ENCODE measurements at places on chromosomes 12 and 14. TPM values are rescaled to one million over a fixed set of nuclear protein-coding genes. Genes with fewer than 3 reads are reported as not detected.
A peak's percentile ranks its signal among the peaks of the same experiment; 100 is the strongest.

DNA sequence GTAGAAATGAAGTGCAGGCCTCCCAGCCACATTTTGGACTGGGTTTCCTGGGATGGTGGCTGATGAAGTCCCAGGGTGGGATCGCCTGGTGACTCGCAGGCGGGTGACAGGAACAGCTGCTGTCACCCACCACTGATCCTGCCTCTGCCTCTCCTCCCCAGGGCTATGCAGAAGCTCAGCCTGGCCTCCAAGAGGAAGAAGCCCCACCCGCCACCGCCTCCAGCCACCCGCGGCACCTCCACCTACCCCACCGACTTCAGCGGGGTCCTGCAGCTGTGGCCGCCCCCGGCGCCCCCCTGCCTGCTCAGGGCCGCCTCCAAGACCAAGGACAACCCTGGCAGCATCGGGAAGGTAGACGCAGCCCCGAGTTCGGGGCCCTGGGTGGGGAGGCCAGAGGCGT is 28.3 kb downstream of the KIF26A start:
- peaks cover 20% of the 10 kb centered on the region for H3K4me1 ChIP-seq
- no peak overlapping the region for H3K4me3 ChIP-seq
- DNase-seq = no peak
- peaks cover 15% of the 10 kb centered on the region for H3K27me3 ChIP-seq
- no peak overlapping the region for H3K27ac ChIP-seq
- no peaks in the 10 kb centered on the region for H3K36me3 ChIP-seq

- H3K36me3 ChIP-seq = no peaks in the 10 kb centered on the region
- DNase-seq = no peak
- H3K4me1 ChIP-seq = peaks cover 8% of the 10 kb centered on the region
- H3K4me3 ChIP-seq = no peak overlapping the region
- no peak overlapping the region for H3K27ac ChIP-seq
- H3K27me3 ChIP-seq = peaks cover 7% of the 10 kb centered on the region
Measured at GRCh38 chr12:29780084-29780483, 3.7 kb downstream of the TMTC1 start.

GRCh38 chr14:21041676-21042433 is at the start of gene RNASE7:
Gene RNASE7, plus strand, starts transcription at chr14:21042362. Its CDS starts 631 bp downstream, at chr14:21042993.
- H3K27ac ChIP-seq = no peak within 1 kb of the TSS
- H3K4me1 ChIP-seq = peaks cover 41% of the 10 kb centered on the region
- H3K27me3 ChIP-seq = no peaks in the 10 kb centered on the region
- H3K4me3 ChIP-seq = no peak within 1 kb of the TSS
- no peak for DNase-seq

DNA sequence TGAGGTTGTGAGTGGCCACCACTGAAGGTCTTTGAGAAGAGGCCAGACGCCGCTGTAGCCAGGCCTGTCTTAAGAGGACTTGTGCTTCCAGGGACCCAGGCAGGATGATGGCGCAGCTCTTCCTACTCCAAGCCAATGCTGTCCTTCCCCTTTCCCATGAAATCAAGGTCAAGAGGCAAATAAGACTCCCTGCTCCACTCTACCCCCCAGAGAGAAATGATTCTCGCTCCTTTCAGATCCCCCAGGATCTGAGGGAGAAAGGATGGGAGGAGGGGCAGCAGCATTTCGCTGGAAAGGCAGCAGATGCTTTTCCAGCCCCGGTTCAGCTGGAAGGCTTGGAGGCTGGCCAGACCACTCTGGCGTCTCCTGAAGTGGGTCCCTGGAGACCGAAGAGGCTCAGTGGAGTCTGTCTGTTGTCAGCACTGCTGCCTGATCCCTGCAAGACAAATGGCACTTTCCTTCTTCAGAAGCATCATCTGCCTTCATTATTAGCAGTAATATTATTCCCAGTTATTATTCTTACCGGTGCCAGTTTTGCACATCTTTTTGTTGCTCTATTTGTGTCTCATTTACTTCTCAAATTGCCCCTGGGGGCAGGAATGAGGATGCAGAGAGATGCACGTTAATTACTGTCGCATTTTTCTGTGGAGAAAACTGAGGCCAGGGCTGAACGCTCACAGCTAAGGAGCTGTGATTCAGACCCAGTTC is 51.4 kb downstream of the C14orf132 start:
- no peak overlapping the region for H3K4me3 ChIP-seq
- H3K27ac ChIP-seq = no peak overlapping the region
- H3K4me1 ChIP-seq = peaks cover 35% of the 10 kb centered on the region

GRCh38 chr12:112140728-112141127 is 15.4 kb downstream of the TRAFD1 start:
- no peaks in the 10 kb centered on the region for H3K4me1 ChIP-seq
- peaks cover 76% of the 10 kb centered on the region for H3K36me3 ChIP-seq
- no peak overlapping the region for H3K4me3 ChIP-seq
- H3K27ac ChIP-seq = no peak overlapping the region
- H3K27me3 ChIP-seq = no peaks in the 10 kb centered on the region

GRCh38 chr14:61751475-61751989 is 10.7 kb upstream of the SNAPC1 start:
- H3K27me3 ChIP-seq = no peaks in the 10 kb centered on the region
- peaks cover 2% of the 10 kb centered on the region for H3K4me1 ChIP-seq
- H3K27ac ChIP-seq = no peak overlapping the region
- H3K4me3 ChIP-seq = peak overlapping the region; percentile 33
- no peak for DNase-seq

DNA sequence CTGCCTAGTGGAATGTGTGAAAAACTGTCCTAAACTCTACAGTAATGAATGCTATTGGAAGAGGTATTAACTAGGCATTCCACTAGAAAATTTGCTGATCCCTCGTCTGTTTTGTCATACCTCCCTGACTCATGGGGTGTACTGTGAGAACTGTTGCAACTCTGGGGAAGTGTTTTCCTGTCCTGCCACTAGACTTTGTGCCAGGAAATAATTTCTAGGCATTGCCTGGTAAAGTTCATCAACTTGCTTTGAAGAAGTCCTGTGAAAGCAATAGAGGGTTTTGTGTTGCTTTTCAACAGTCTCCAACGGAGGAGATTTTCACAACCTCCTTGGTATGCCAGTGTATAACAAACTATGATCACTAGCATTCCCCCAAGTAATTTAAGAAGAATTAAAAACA is 139.9 kb downstream of the AKAP6 start:
- H3K4me1 ChIP-seq = peaks cover 30% of the 10 kb centered on the region
- H3K4me3 ChIP-seq = no peak overlapping the region
- peak overlapping the region; percentile 26 for H3K27ac ChIP-seq
- peak; percentile 51 for DNase-seq
- H3K27me3 ChIP-seq = no peaks in the 10 kb centered on the region
- no peaks in the 10 kb centered on the region for H3K36me3 ChIP-seq

DNA sequence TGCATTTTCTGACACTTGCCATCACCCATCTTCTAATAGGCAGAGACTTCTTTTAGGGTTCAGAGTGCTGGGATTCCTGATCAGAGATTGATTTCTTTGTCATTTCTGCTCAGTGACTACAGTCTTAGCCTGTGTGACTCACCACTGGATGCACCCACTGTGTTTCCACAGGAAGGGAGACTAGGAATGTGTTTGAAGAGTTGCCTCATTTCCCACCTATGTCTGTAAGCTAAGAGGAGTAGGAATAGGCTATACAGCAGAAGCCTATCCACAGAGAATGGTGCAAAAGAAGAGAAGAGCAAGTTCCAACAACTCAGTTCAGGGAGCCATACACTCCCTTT is 60.2 kb upstream of the ACTN1 start:
- H3K4me1 ChIP-seq = peaks cover 30% of the 10 kb centered on the region
- H3K4me3 ChIP-seq = no peak overlapping the region
- H3K36me3 ChIP-seq = no peaks in the 10 kb centered on the region
- DNase-seq = peak; percentile 31
- peaks cover 3% of the 10 kb centered on the region for H3K27me3 ChIP-seq

- H3K36me3 ChIP-seq = no peaks in the 10 kb centered on the region
- H3K4me1 ChIP-seq = no peaks in the 10 kb centered on the region
- H3K27me3 ChIP-seq = no peaks in the 10 kb centered on the region
- no peak overlapping the region for H3K27ac ChIP-seq
- no peak for DNase-seq
Measured at GRCh38 chr12:76156314-76156713, 71.8 kb upstream of the NAP1L1 start.

GRCh38 chr12:2117541-2117940 is 64.8 kb downstream of the CACNA1C start:
- no peak overlapping the region for H3K4me3 ChIP-seq
- no peaks in the 10 kb centered on the region for H3K36me3 ChIP-seq
- H3K4me1 ChIP-seq = peaks cover 15% of the 10 kb centered on the region
- no peak for DNase-seq

GRCh38 chr12:126936181-126936851 is 1330.7 kb upstream of the TMEM132C start:
- no peaks in the 10 kb centered on the region for H3K27me3 ChIP-seq
- no peak overlapping the region for H3K4me3 ChIP-seq
- H3K4me1 ChIP-seq = peaks cover 4% of the 10 kb centered on the region
- peak; percentile 49 for DNase-seq
- H3K36me3 ChIP-seq = no peaks in the 10 kb centered on the region

DNA sequence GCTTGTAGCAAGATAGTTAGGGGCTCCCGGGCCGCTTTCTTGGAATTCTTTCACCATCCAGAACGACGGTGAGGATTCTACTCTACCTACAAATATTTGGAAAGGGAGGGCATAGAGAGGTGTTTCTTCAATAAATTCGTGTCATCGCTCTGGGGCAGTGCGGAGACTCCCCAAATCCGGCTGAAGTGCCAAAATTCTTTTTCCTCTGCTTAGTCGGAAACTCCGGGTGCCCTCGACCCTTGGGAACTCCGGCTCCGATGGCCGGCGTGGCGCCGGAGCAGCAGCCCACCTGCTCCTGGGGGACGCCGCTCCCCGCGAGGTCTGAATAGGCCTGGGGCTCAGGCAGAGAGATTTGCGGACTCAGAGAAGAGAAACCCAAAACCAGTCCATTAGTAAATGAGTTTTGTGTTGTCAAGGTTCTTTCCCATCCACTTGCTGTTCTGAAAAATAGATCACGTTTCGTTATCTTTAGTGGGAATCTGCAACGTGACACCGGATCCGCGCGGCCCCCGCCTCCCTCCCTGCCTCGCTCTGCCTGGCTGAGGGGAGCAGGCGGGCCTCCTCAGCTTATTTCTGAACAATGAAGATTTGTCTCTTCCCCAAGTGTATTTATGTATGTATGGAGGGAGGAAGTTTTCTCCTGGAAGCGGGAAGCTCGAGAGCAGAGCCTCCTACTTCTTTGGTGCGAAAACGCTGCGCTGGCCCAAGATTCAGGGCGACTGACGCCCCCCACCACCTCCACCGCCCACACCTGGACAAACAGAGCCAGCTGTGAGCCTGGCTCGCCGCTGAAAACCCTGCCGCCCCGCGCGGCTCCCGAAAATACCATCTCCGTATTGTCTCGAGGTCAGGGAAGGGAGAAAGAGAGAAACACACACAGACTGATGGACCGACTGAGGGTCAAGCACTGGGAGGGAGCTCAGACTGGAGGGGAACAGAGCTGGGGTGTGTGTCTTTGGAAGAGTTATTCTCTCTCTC is 3.7 kb upstream of the SIX1 start:
- peak overlapping the region; percentile 91 for H3K27ac ChIP-seq
- H3K27me3 ChIP-seq = peaks cover 72% of the 10 kb centered on the region
- peaks cover 52% of the 10 kb centered on the region for H3K4me1 ChIP-seq
- DNase-seq = peak; percentile 58

DNA sequence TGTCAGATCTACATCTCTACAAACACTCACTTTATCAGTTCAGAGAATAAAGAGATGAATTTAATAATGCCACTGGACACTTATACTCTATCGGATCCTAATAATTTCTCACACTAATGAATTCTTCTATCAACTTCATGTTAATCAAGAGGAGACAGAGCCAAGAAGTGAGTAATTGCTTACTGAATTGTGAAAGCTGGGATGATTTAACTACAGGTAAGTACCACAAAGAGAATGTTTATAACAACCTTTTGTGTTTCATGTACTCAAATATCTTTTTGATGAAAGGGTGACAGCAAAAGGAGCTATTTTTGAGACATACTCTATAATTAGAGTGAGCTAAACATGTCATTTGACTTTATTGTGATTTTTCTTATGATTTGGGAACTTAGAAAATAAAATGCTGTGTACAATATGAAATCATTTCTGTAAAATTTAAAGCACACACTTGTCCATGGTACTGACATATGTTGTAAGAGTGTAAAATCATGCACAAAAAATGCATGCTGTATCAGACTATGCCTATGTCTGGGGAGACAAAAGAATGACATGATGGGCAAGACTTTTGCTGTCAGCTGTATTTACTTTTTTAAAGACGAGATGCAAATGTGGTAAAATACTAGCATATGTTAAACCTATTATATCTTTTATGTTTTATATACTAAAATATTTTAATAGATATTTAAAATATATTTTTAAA is 361.2 kb downstream of the CCER1 start:
- no peaks in the 10 kb centered on the region for H3K4me1 ChIP-seq
- H3K27ac ChIP-seq = no peak overlapping the region
- H3K4me3 ChIP-seq = no peak overlapping the region
- no peaks in the 10 kb centered on the region for H3K36me3 ChIP-seq

- H3K36me3 ChIP-seq = no peaks in the 10 kb centered on the region
- no peak overlapping the region for H3K27ac ChIP-seq
- no peaks in the 10 kb centered on the region for H3K27me3 ChIP-seq
Measured at GRCh38 chr12:95151406-95151805, 65.9 kb downstream of the FGD6 start.

GRCh38 chr12:79681008-79681590 is 9.7 kb downstream of the PAWR start:
- no peak overlapping the region for H3K4me3 ChIP-seq
- no peaks in the 10 kb centered on the region for H3K4me1 ChIP-seq
- no peak for DNase-seq
- H3K27ac ChIP-seq = no peak overlapping the region
- no peaks in the 10 kb centered on the region for H3K36me3 ChIP-seq

DNA sequence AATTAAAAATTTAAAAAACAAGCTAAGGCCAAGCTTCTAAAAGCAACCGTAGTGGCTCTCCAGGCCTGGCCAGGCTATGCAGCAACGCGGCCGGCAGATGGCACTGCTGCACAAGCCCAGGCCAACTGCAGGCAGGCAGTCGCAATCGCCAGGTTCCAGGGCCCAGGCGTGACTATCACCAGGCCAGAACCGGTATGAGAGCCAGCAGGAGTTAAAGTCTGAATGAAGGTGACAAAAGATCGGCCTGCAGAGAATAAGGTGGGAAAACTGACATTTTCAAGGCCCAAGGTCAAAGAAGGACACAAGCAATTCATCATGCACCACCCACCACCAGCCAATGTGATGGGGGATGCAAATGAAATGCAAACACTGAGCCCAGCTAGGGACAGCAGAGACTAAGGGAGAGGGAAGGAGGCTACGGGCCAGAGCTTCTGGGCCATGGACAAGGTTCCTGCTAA is 43.6 kb upstream of the ANO2 start:
- no peak overlapping the region for H3K4me3 ChIP-seq
- H3K4me1 ChIP-seq = no peaks in the 10 kb centered on the region
- no peak overlapping the region for H3K27ac ChIP-seq
- DNase-seq = peak; percentile 75
- H3K27me3 ChIP-seq = peaks cover 2% of the 10 kb centered on the region
- no peaks in the 10 kb centered on the region for H3K36me3 ChIP-seq

- no peaks in the 10 kb centered on the region for H3K36me3 ChIP-seq
- no peak overlapping the region for H3K27ac ChIP-seq
- H3K4me1 ChIP-seq = no peaks in the 10 kb centered on the region
- no peak overlapping the region for H3K4me3 ChIP-seq
Measured at GRCh38 chr12:10191865-10192264, 13.0 kb downstream of the TMEM52B start.

Gene MAP1LC3B2
- total RNA-seq = 0.71 TPM

Gene TEX52
- not detected for total RNA-seq

Gene WBP11
- total RNA-seq = 12.7 TPM

Gene WDR20
- 20.0 TPM for total RNA-seq

Gene CNTN1
- 33.0 TPM for total RNA-seq

All from muscle of leg (tissue), 16 donors.